Progenitor cell of endocrine pancreas (in vitro differentiated cells): ENCODE measurements at places on chromosomes 1 and 21. TPM values are rescaled to one million over a fixed set of nuclear protein-coding genes. Genes with fewer than 3 reads are reported as not detected.

DNA sequence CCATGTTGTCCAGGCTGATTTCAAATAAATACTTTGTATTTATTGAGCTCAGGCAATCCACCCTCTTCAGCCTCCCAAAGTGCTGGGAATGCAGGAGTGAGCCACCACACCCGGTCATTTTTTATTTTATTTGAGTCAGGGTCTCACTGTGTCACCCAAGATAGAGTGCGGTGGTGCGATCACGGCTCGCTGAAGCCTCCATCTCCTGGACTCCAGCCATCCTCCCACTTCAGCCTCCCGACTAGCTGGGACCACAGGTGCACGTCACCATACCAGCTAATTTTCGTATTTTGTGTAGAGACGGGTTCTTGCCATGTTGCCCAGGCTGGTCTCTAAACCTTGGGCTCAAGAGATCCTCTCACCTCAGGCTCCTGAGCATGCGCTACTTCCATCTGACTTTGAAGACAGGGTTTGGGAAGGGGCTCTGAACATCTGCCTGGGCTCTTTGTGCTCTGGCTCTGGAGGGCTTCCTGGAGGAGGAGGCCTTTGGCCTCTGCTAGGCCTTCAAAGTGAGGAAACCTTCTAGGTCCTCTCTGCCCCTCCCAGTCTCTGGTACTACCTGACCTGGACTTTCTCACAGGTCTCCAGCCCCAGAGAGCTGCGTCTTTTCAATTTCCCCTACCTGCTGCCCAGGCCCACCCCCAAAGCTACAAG is 5.8 kb downstream of the HSPB7 start:
- H3K36me3 ChIP-seq: no peaks in the 10 kb centered on the region
- H3K4me3 ChIP-seq: no peak overlapping the region
- H3K27me3 ChIP-seq: no peaks in the 10 kb centered on the region

Gene CFHR2
- total RNA-seq: not detected in 2 replicates

Gene SLC22A15
- total RNA-seq: 4.6 and 5.3 TPM in 2 replicates

GRCh38 chr1:172993640-172994039 is 57.1 kb downstream of the TNFSF18 start:
- H3K27me3 ChIP-seq: no peaks in the 10 kb centered on the region
- H3K4me1 ChIP-seq: no peaks in the 10 kb centered on the region
- no peaks in the 10 kb centered on the region for H3K36me3 ChIP-seq
- H3K27ac ChIP-seq: no peak overlapping the region

Gene CASQ1
- not detected in 2 replicates for total RNA-seq
